Glutamatergic neuron (in vitro differentiated cells): ENCODE measurements at places on chromosomes 11 and 22. TPM values are rescaled to one million over a fixed set of nuclear protein-coding genes. Genes with fewer than 3 reads are reported as not detected.

GRCh38 chr11:128886406-128887124 is 4.6 kb upstream of the KCNJ5 start:
- DNase-seq = no peak
- no peak overlapping the region for H3K27ac ChIP-seq
- H3K4me1 ChIP-seq = peaks cover 16% of the 10 kb centered on the region
- H3K36me3 ChIP-seq = no peaks in the 10 kb centered on the region

DNA sequence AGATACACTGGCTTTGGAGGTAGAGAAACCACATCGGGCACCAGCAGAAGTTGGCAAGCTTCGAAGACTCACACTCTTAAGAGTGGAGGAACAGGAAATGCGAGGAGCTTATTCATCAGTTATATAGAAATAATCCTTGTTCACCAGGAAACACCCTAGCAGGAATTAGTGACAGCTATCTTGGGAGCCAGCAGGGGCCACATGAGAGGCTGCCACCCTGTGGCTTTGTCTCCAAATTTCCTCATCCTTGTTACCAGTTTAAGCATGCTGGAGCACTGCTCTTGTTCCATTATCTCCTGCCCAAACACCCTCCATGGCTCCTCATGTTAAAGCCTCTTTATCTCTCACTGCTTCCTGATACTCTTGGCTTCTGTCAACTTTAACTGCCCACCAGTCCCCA is 131.0 kb downstream of the PLEKHA7 start:
- H3K4me1 ChIP-seq = no peaks in the 10 kb centered on the region
- no peak overlapping the region for H3K27ac ChIP-seq
- H3K27me3 ChIP-seq = peaks cover 2% of the 10 kb centered on the region

KCNJ4 gene
- 0.86 TPM for total RNA-seq

VPS37C gene
- 27.1 TPM for total RNA-seq

DNA sequence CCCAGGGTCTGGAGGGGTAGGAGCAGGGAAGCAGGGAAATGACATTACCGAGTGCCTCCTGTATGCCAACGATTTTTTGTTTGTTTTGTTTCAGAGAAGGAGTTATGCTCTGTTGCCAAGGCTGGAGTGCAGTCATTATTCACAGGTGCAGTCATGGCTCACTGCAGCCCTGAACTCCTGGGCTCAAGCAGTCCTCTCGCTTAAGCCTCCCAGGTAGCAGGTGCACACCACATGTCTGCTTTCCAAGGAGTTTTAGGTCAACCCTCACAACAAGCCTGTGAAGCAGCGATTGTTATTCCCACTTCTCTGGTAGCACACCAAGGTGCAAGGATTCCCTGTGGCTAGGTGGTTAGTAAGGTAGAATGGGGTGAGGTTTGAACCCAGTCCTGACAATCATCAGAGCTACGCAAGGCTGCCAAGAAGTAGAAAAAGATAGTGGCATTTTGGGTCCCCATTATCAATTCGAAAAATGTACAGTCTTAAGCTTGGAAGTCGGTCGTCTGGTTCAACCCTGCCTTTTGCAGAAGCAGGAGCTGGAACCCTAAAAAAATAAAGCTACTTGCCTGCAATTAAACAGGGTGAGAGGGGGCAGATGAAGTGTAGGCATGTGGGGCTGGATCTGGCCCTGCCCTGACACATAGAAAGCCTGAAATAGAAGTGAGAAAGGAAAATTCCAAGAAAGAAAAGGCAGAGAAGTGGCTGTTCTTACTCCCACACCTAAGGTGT is 9.1 kb downstream of the UCP3 start:
- peaks cover 2% of the 10 kb centered on the region for H3K27me3 ChIP-seq
- H3K4me3 ChIP-seq = no peak overlapping the region
- no peak for DNase-seq
- no peak overlapping the region for H3K27ac ChIP-seq
- H3K4me1 ChIP-seq = peaks cover 13% of the 10 kb centered on the region

GLYAT gene
- total RNA-seq = not detected

DNA sequence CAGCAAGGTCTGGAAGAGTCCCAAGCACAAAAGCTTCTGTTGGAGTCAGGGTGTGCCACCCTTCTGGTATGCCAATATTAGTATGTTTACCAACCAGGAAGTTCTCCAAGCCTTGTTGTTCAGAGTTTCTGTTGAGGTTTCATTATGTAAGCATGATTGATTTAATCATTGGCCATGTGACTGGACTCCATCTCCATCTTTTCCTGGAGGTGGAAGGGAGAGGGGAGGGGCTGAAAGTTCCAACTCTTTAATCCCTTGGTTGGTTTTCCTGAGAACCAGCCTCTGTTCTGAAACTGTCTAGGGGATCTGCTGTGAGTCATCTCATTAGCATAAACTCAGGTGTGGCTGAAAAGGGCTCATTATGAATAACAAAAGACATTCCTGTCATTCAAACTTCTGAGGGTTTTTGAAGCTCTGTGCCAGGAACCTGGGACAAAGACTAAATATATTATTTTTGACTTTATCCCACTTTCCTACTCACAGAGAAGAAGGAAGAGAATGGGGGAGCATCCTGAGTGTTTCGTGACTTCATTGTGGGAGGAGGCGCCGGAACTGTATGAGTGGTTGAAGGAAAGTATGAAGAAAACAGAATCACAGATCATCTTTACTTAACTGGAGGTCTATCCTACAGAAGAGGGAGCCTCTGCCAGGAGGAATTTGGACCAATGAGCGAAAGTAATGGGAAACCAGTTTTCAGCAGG is 138.2 kb downstream of the NECTIN1 start:
- no peak overlapping the region for H3K27ac ChIP-seq
- no peaks in the 10 kb centered on the region for H3K36me3 ChIP-seq
